GM03348 (cell line): ENCODE measurements at places on chromosomes 7 and 10.

DNA sequence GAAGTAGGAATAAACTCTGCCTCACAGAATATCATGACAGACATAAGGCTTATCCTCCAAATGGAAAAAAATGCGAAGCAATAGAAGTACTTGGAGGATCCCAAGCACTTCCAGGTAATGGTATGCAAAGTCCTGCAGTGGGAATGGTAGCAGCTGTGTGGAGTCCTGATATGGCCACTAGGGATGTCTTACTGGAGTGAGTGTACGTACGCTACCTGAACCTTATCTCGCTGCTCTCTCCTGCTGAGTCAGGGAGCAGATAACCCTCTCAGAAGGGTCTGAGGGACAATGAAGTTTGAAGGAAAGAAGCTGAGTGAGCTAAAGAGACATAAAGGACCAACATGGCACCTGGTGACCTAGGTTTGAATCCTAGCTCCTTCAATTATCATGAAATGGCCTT, 42.2 kb downstream of the CH25H start:
- DNase-seq: no peak

DNA sequence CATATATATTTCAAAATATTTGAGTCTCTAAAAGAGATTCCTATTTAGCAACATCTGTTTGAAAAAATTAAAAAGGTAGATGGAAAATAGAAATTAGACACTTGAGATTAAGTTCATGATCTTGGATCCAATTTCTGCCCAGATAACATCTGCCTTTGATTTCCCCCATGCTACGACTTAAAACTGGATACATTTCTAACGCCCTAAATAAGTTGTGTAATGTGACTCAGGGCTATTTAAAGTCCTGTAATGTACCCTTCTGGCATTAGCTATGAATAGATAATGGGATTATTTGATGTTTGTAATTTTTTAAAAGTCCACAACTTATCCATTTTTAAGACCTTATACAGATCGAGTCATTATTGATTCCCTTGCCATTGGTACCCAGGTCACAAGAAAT, 23.4 kb downstream of the CFAP43 start:
- peak; percentile 9 for DNase-seq

DNA sequence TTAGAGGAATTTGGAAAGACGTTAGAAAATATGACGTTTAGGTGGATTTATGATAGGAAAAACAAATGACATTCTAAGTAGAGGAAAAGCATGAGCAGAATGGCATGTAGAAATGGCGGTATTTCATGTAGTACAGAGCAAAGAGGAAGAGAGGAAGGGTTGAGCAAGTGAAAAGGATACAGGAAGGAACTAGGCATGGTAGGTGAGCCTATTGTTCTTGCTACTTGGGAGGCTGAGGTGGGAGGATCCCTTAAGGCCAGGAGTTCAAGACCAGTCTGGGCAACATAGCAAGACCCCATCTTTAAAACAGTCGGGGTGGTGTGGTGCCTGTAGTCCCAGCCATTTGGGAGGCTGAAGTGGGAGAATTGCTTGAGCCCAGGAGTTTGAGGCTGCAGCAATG, 1.2 kb downstream of the GTPBP10 start:
- no peak for DNase-seq

DNA sequence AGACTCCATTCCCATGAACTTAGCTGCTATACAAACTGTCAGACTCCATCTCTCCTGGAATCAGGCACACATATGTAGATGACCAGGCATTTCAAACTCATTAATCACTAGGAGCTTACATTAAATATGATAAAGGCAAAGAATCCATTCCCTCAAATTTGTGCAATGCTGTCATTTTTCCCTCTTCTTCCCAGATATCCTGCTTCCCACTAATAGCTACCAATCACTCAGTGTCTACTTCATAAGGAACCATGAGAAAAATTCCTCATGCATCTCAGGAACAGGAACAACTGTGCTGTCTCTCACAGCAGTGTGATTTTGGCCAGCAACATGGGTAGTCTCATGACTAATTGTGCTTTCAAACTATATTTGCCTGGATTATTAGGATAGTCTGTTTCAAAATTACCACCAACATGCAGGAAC, 133.9 kb downstream of the DKK1 start:
- DNase-seq: no peak

GRCh38 chr10:110378006-110378405, 73.3 kb upstream of the SMNDC1 start:
- DNase-seq: no peak

DNA sequence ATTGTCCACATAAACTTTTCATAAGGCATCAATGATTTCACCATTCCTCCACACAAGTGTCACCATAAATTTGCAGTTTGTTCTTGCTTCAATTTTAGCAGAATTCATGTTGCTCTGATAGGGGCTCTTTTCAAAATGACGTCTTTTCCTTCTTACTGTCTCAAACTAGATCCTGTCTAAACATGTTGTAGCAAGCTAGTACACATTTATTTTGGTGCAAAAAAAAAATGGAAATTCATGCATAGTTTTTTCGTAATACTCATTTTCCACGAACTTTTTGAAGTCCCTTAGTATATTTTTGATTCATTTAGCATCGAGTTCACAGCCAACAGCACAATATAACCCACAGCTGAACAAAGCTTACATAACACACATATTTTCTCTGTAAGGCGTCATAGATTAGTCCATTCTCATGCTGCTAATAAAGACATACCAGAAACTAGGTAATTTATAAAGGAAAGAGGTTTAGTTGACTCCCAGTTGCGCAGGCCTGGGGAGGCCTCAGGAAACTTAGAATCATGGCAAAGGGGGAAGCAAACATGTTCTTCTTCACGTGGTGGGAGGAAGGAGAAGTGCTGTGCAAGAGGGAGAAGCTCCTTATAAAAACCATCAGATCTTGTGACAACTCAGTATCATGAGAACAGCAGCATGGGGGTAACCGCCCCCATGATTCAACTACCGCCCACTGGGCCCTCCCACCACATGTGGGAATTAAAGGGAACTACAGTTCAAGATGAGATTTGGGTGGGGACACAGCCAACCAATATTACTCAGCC, 301.5 kb downstream of the CCDC3 start:
- no peak for DNase-seq

GRCh38 chr10:97220355-97220754, 34.6 kb upstream of the SLIT1 start:
- no peak for DNase-seq

DNA sequence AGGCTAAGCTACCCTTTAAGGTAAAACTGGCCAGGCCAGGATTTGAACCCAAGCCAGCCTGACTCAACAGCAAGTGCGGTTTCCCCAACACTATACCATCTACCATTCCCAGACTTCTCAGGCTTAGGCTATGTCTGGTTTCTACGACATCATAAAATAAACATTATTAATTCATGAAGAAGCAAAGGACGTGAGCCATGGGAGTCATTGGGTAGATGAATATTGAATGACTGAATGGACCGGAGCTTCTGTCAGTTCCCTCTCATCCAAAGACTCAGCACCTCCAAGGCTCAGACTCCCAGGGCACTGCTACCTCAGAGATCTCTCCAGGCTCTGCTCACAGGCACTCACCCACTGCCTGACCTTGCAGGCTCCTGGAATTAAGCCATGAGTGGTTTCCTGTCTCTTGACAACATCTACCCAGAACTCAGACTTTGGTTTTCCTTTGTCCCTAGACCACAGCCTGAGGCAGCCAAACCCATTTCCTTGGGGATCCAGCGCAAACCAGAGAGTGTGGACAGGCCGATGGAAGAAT, 64.6 kb upstream of the STEAP1B start:
- DNase-seq: peak; percentile 77

DNA sequence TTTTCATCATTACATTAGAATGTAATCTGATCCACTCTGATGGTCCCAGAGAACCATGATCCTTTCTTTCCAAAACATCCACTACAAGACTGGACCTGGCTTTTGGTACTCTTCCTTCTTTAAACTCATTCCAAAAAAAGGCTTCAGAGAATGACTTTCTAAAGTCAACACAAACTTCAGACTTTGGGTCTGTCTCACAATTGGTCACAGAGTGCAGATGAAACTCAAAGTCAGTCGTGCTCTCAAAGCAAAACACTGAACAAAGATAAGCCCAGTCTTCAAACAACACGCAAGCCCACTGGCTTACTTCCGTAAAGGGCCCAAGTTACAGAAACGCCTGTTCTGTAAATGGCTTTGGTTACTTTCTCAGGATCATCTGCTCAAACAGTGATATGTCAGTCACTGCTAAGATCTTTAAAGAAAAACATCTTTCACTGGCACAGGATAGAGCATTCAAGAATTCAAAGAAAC, 250.9 kb upstream of the MKLN1 start:
- DNase-seq: peak; percentile 20

GRCh38 chr10:5450605-5451384, 38.4 kb downstream of the NET1 start:
- DNase-seq: no peak

DNA sequence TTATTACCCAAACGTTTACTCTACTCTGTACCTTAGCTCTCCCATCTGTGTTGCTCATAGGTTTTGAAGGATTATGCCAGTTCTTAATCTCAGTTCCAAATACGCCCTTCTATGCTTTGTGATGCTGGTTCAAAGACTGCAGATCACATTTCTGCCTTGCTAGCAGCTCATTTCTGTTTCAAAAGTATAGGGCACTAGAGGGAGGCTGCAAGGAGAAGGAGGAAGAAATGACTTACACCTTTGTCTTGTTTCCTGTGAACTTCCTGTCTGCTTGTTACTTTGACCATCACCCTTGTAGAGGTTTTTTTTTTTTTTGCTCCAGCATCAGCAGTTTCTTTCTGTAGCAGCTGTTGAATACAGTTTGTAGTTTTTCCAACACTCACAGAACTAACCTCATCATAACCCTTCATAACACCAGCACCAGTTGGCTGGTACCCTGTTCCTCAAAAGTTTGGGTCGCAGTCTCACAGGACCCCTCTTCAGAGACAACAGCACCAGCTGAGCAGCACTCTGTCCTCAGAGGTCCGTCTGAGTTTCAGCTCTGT, 16.5 kb downstream of the SLK start:
- DNase-seq: no peak

DNA sequence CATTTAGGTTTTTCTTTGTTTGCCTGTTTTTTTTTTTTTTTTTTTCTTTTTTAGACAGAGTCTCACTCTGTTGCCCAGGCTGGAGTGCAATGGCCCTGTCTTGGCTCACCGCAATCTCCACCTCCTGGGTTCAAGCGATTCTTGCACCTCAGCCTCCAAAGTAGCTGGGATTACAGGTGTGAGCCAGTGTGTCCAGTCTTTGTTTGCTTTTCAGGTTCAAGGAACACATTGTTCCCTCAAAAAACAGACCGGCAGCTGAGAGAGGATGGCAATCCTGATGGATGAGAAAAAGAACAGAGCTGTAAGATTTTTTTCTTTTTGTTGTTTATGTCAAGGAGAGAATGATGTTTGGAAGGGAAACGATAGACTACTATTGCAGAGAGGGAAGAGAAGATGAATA, 23.3 kb upstream of the RHOBTB1 start:
- DNase-seq: no peak

DNA sequence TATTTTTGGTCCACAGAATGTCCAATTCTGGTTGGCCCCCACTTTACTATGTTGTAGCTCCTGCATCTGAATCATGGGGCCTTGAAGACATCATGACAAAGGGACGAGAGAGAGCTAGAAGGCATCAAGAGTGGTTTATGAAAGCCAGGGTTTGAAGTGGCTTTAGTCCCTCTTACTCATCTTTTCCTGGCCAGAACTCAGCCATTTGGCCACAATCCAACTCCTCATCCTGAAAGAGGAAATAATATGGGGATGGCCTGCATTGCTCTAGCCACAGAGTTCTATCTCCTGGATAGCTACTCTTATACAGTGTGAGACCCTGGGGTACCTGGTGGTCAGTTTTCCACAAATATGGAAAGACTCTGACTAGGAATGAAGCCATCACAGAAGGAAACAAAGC, 418.9 kb downstream of the XPNPEP1 start:
- no peak for DNase-seq

DNA sequence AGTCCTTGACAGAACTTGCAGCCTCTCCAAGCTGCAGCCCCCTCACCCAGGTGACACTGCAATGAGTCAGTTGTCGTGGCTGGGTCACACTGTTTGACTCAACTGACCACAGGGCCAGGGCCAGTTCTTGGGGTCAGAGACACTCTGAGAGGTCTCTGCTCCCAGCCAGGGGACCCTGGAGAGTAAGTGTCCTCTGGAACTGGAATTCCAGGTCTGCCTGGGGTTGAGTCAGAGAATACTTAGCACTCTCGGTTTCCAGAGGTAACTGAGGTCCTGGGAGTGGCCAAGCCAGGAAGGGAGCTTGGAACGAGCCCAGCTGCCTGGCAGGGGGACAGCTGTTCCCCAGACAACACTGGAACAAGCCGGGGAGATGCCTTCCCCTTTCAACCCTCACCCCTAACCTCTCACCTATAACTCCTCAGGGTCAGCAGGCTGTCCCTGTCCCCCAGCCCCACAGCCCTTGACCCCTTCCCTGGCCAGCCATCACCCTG, 2.2 kb upstream of the MYL10 start:
- no peak for DNase-seq

DNA sequence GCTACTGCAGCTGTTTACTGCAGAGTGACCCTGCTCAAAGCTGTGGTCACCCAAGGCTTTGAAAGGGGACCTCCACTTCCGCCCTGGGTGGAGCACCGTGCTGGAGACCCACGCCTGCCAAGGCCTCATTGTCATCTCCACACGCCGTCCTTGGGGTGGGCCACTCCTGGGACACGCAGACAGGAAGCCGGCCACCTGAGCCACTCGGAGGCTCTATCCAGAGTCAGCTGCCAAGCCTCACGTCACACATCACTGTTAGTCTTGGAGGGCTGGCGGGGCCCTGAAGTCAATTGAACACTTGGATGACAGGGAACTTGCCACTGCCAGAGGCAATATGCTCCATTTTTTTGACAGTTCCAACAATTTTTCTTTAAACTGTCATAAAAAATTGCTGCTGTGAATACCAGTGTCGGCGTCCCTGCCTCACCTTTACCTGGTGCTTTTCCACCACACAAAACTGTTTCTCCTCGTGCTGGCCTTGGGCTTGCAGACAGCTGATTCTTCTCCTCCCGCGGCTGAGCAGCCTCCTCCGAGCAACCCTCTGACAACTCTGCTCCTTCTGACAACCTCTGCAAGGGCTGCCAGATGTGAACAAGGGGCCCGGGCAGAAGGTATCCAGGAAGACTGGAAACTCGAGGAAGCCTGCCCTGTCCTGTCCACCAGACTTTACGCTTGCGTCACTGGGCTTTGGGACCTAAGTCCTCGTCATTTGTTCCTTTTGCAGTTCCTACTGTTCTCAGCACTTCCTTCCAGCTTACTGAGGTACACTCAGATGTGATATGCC, 81.9 kb downstream of the EGFR start:
- no peak for DNase-seq

- DNase-seq: no peak
These were observed 580.5 kb downstream of the NXPH1 start for GRCh38 chr7:9013940-9014339.

GRCh38 chr7:157265051-157265450, 71.8 kb upstream of the DNAJB6 start:
- DNase-seq: no peak

DNA sequence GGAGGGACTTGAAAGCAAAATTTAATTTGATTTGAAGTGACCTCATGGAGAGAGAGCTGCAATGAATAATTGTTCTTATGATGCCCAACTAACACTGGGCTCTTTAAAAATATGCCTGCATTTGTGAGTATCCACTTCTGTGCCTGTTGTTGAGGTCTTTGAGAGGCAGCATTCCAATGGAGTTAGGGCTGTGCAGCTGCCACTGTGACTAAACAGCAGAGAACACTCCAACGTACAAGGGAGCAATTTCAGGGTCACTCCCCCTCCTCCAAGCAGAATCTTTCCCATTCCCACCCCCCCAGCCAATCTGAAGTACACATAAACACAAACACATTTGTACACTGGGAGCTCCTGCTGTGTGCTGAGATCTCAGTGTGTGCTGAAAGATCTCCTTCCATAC, 28.0 kb upstream of the GSAP start:
- DNase-seq: no peak

GRCh38 chr7:51328351-51328801, 11.8 kb upstream of the COBL start:
- DNase-seq: no peak
